ENCODE measurements at places on chromosomes 4 and X.
A peak's percentile ranks its signal among the peaks of the same experiment; 100 is the strongest.

GRCh38 chrX:124194199-124194598 lies 138.3 kb upstream of the TEX13D start:
- no peak for DNase-seq

DNA sequence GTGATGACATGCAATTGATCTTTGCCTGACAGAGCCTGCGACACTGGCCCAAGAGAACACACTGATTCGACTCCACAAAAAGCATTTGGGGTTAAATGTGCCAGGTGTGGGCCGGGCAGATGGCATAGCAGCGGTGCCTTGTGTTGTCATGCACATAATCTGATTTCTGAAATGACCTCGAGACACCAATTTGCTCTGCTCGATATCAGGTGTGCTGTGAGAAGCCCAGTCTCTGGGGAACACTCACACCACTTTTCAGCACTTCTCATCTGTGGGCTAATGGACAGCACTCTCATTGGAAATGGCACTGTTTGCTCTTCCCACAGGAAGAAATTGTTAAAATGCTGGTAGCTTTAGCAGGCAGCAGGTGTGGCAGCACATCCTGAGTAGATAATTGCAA lies 738.3 kb upstream of the TENM3 start:
- no peak for DNase-seq

- no peak for DNase-seq
These were observed at the start of gene DUSP21 for GRCh38 chrX:44843753-44844152. Gene DUSP21, plus strand, starts transcription at chrX:44844021. Its CDS starts 112 bp downstream, at chrX:44844133.

DNA sequence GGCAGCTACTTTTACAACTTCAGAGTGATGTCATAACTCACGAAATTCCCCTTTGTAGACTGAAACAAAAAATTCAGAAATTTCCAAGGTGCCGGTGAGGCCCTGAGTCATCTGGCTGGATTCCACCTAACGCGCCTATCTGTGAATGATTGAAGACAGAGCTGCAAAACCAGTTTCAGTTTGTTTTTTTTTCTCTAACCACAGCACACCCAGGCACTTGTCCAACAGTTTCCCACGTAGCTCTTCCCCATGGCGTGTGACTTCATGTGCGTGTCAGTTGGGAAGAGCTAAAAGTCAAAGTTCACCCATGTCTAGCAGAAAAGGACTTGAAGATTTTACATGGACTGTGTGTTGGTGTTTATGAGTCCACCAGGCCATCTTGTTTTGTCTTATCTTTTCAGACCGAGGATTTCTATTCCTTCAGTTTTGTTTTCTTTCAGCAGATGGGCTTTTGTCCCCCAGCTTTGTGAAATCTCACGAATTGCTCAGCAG lies 16.4 kb downstream of the TCEANC start:
- no peak for DNase-seq

GRCh38 chr4:129344058-129344457 lies 248.1 kb downstream of the C4orf33 start:
- peak; percentile 32 for DNase-seq

DNA sequence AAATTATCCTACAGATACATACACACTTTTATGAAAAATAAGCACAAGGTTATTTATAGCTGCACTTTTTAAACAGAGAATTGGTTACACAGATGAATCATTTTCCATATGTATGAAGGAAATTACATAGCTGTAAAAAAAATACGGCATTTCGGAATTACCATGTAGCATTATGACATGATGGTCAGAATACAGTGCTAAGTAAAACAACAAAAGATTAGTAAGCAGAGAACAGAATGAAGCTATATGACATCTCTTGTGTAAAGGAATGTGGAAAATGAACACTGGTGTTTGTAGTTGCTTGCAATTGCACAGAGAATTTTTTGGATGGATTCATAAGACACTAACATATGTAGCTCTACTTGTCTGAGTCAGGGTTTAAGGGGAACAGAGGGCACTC lies 1222.0 kb upstream of the PRKX start:
- DNase-seq: no peak
